ENCODE measurements at places on chromosomes 5 and 9.

DNA sequence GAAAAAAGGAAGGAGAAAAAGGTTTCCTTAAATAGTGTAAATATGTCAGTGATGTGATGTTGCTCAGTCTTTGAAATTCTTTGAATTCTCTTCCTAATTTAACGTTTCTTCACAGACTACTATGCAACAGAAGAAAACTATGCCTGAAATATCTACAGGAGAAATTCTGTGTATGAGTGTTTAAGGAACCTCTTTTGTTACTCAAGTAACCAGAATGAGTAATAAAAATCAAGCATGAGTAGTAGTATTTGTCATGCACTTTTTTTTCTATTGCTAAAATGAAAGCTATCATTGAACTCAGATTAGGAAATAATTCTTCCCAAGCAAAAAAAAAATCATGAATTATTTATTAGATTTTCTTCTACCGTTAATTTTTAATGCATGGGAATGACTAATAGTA, 20.3 kb upstream of the THG1L start:
- no peak for DNase-seq

DNA sequence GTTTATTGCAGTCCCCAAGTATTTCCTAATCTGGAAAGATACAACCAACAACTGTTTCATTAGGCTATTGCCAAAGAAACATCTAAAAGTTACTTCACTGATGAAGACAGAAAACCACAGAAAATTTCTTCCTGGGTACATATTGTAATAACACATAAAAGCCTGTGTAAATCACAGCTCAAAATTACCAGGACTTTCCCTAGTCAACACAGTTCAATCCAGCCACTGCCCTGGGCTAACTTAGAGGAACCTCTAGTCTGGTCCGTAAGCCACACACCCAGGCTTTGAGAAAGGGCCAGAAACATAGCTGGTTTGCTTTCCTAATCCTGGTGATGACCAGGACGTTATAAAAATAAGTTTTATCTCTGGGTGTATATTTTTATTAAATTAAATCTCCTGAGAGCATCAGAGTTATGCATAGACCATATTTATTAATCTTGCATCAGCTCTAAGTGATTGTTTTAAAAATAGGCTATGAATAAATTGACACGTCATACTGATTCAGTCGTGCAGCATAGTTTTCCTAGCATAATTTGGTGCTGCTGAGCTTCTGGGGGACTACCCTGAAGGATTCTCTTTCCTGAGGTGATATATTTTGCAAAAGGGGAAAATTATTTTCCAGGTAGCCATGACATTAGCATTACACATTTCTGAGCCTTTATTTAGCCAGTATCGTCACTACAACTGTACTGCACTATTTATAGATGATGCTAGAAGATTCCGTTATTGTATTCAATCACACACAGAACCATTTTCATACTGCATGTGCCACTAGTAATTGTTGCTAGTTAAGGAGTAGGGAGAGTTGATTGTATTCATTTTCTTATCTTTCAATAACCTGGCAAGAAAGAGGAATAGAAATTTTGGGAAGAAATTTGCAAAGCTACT, 12.6 kb upstream of the MUSK start:
- DNase-seq, result no peak

GRCh38 chr9:13960011-13960765, 353.8 kb downstream of the NFIB start:
- no peak for DNase-seq

- DNase-seq, result no peak
These were observed 16.9 kb upstream of the ADRA1B start for GRCh38 chr5:159899067-159900049.

- DNase-seq, result no peak
These were observed 251.8 kb upstream of the NR4A3 start for GRCh38 chr9:99569840-99570239.

- no peak for DNase-seq
These were observed 606 bp downstream of the TBC1D13 start for GRCh38 chr9:128787659-128788058.

DNA sequence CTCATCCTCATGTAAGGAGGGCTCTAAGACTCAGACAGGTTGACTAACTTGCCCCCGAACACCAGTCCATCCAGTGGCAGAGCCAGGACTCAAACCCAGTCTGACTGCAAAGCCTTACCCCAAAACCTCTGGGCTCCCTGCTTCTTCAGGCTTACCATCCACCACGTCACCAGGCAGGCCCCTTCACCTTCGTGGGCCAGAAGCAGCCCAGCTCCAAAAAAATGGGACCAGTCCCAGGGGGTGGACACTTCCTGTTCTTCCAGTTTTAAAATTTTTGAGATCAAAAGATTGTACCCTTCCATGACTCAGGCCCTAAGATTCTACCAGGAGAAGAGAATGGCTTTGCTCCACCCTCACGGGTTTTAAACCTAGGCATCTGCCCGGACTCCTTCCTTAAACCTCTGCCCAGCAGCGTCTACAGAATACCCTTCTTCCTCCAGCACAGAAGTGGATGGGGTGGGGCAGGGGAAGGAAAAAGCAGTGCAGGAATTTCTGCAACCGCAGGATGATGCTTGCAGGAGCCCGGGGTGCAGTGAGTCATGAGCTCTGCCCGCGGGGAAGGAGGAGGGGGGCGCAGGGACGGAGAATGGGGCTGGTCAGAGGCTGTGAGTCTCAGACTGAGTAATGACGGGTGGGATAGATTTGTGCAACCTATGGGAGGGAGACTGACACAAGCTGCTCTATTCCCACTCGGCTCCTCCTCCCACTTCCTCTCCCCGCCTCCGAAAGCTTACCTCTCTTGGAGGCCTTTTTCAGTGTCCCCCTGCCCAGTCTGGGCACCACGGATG, 50.4 kb upstream of the STXBP1 start:
- DNase-seq, result no peak

- DNase-seq, result no peak
These were observed 4.1 kb downstream of the LRSAM1 start for GRCh38 chr9:127455324-127455992.

GRCh38 chr5:9507974-9508373, 37.9 kb downstream of the SEMA5A start:
- DNase-seq, result no peak

- DNase-seq, result peak; percentile 53
These were observed 21.0 kb upstream of the SCGB3A2 start for GRCh38 chr5:147857302-147858129.

- DNase-seq, result no peak
These were observed 181.5 kb upstream of the PIK3R1 start for GRCh38 chr5:68033961-68034571.

DNA sequence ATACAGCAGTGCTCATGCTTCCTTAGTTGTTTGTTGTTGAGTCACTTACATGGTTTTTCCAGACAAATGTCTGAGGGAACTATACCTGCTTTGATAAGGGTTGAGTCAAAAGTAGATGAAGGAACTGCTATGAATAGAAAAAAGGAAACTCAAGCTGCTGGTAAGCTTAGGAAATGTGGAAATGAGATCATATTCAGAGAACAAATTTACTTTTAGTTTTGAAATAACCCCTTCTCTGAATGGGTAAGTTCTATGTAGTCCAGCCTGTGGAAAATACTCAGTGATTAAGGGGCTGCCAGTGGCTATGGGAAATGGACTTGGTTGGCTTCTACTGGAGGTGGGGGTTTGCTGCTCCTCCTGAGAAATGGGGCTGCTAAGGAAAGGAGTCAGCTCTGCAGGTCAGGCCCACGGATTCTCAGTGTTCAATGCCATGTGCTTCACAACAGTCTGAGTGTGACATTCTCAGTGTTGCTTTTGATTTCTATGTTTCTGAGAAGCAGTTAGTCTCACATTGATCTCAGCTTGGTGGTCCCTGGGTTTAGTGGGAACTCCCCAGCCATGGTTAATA, 47.7 kb upstream of the GLRX start:
- DNase-seq, result no peak

GRCh38 chr9:38419181-38419580, 5.1 kb downstream of the IGFBPL1 start:
- DNase-seq, result no peak

DNA sequence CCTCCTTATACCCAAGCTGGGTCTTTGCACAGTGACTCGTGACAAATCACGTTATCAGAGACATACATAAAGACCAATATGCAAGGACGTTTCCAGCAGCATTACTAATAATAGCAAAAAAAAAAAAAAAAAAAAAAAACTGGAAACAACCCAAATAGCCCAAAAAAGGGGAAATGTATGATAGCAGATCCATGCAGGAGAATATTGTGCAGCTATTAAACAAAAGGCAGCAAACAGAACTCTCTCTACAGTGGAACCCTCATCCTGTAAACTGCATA, 37.7 kb downstream of the C5orf15 start:
- DNase-seq, result no peak

DNA sequence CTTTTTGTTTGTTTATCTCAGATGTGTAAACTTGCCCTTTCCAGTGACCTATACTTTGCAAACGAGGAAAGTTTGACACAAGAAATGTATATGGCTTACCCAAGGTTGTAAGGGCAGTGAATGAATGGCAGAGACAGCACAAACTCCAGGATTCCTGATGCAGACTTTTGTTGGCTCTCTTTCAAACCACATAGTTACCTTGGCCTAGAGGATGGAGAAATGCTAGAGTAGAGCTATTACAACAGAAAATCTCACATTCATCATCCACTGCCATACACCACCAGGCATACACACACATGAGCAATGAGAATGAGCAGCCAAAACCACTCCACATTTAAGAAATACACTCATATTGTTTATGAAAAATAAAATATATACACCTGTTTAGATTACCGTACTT, 387.0 kb downstream of the TLR4 start:
- no peak for DNase-seq
